ENCODE measurements at places on chromosomes 6 and 20. TPM values are rescaled to one million over a fixed set of nuclear protein-coding genes. Genes with fewer than 3 reads are reported as not detected.
A peak's percentile ranks its signal among the peaks of the same experiment; 100 is the strongest.

SMPDL3A gene
- 12.8 TPM for total RNA-seq

HLA-G gene
- total RNA-seq = 0.32 TPM

BPIFB1 gene
- total RNA-seq = not detected

SLC25A27 gene
- 8.2 TPM for total RNA-seq

DNA sequence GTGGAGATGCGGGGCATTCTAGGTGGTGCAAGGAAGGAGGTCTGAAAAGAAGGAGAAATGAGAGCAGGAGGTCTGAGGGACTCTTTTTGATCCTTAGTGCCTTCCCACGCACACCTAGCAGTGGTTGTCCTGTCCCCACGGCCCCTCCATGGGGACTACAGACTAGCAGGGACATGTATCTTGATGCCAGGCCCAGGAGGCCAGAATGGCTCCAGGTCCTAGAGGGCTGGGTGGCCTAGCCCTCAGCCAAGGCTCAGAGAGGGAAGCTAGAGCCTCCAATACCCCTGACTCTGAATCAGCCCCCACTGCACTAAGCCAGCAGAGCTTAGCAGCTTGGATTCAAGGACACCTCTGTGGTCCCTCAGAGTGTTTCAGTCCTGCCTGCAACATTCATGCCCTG is 16.7 kb upstream of the BLCAP start:
- no peak for DNase-seq

GRCh38 chr6:42148058-42148457 is 5.6 kb upstream of the C6orf132 start:
- no peak for DNase-seq

DNA sequence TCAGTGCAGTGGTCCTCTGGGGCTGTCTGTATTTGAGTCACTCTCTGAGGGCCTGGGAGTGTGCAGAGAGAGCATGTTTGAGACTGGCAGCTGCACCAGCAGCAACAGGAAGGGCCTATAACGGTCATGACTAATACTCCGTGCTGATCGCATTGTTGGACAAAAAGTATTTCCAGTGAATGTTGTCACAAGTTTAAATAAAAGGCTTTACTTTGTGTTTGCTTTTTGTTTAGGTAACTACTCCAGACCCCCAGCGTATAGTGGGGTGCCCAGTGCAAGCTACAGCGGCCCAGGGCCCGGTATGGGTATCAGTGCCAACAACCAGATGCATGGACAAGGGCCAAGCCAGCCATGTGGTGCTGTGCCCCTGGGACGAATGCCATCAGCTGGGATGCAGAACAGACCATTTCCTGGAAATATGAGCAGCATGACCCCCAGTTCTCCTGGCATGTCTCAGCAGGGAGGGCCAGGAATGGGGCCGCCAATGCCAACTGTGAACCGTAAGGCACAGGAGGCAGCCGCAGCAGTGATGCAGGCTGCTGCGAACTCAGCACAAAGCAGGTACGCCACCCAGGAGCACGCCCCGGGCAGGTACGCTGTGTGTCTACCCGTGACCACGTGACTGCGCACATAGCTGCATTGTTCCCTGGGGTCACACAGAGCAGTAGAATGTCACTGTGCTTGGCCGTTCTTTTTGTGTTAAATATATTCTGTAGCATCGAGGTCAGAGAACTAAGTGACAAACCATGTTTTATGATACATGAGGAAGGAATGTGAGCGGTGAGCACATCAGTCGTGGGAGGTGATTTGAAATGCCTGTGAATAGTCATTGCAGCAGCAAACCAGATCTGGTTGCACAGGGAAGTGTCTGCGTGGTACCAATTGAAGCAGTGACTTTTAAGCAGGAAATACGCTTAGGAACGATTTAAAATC is 174.7 kb downstream of the TMEM242 start:
- DNase-seq = peak; percentile 90

Data from osteocyte (in vitro differentiated cells).